ENCODE measurements at places on chromosomes 1 and 21.

- no peak for DNase-seq
Observed at GRCh38 chr1:210841926-210842625, 291.9 kb downstream of the KCNH1 start.

- DNase-seq: no peak
Observed at GRCh38 chr1:83776913-83777757, 221.8 kb downstream of the TTLL7 start.

GRCh38 chr1:15948595-15949452 lies 27.1 kb downstream of the ZBTB17 start:
- peak; percentile 55 for DNase-seq

GRCh38 chr1:202155478-202156021 lies 4.9 kb downstream of the PTPN7 start:
- no peak for DNase-seq

- no peak for DNase-seq
Observed at GRCh38 chr1:56824271-56824670, 5.1 kb upstream of the FYB2 start.

GRCh38 chr1:67642629-67643028 lies 42.4 kb upstream of the GADD45A start:
- DNase-seq: no peak

DNA sequence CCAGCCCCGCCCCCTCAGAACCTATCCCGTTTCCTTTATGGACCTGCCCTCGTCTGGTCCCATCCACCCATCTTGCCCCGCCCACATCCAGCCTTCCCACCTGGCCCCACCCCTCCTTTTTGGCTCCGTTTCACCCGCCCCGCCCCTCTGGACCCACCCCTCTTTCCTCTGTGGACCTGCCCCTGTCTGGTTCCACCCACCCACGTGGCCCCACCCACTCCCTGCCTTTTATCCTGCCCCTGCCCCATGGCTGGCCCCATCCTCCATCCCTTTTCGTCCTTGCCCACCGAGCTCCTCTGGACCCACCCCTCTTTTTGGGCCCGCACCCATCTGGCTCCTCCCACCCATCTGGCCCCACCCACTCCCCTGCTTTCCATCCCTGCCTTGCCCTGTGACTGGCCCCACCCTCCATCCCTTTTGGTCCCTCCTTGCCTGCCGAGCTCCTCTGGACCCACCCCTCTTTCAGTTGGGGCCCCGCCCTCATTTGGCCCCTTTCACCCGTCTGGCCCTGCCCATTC lies 177.3 kb downstream of the CAMTA1 start:
- no peak for DNase-seq

GRCh38 chr1:247102381-247102780 lies 1.8 kb downstream of the ZNF669 start:
- no peak for DNase-seq

DNA sequence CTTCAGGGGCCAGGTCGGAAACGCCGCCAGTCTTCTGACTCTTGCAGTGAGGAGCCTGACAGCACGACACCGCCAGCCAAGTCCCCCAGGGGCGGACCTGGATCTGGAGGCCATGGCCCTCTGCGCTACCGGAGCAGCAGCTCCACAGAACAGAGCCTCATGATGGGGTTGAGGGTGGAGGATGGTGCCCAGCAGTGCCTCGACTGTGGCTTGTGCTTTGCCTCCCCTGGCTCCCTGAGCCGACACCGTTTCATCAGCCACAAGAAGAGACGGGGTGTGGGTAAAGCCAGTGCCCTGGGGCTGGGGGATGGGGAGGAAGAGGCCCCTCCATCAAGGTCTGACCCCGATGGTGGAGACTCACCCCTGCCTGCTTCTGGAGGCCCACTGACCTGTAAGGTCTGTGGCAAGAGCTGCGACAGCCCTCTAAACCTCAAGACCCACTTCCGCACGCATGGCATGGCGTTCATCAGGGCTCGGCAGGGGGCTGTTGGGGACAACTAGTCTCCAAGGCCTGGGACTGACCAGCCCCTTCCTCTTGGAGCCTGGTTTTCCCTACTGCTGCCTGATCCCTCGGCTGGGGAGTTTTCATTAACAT lies 8.7 kb downstream of the ZNF687 start:
- DNase-seq: no peak

DNA sequence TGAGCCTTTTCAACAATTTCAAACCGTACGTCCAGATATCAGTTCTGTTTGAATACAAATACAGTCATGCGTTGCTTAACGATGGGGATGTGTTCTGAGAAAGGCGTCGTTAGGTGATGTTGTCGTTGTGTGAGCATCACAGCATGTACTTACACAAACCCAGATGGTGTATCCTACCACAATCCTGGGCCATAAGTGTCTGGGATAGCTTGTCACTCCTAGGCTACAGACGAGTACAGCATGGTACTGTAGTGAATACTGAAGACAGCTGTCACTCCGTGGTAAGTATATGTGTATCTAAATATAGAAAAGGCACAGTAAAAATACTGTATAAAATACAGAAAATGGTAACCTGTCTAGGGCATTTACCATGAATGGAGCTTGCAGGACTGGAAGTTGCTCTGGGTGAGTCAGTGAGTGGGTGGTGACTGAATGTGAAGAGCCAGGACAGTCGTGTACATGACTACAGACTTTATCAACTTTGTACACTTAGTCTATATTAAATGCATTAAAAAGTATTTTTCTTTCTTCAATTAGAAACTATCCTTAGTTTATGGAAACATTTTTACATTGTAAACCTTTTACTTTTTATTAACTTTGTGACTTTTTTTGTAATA lies 10.5 kb upstream of the OR2W3 start:
- no peak for DNase-seq

DNA sequence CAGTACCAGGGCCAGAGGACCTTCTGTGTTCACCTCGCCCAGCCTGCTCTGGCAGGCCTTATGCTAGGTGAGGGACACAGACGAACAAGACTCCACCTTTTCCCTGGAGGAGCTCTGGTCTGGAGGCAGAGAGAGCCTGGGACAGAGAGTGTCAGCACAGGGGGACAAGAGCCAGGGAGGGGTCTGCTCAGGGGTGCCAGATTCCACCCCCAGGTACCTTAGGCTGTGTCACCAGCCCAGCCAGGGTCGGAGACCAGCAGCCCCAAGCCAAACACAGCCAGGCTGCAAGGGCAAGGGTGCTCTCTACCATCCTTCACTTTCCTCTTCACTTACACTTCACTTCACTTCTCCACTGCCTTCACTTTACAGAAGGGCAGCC lies 4.3 kb upstream of the LRP8 start:
- no peak for DNase-seq

GRCh38 chr21:45383111-45383614 lies 21.8 kb upstream of the COL18A1 start:
- no peak for DNase-seq

DNA sequence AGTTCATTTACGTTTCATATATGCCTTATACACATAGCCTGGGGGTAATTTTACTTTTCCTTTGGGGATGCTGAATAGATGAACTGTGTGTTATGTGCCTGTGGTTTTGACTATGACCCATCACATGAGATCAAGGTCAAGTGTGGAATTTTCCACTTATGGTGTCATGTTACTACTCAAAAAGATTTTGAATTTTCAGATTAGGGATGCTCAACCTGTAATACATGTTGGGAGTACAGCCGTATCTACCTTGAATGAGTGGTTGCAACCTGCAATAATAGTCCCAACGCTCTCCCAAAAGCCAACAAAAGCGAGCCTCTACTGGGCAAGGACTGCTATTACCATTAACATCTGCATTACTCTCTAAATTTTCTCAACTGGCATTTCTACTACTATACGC lies 68.5 kb upstream of the SDC3 start:
- no peak for DNase-seq

DNA sequence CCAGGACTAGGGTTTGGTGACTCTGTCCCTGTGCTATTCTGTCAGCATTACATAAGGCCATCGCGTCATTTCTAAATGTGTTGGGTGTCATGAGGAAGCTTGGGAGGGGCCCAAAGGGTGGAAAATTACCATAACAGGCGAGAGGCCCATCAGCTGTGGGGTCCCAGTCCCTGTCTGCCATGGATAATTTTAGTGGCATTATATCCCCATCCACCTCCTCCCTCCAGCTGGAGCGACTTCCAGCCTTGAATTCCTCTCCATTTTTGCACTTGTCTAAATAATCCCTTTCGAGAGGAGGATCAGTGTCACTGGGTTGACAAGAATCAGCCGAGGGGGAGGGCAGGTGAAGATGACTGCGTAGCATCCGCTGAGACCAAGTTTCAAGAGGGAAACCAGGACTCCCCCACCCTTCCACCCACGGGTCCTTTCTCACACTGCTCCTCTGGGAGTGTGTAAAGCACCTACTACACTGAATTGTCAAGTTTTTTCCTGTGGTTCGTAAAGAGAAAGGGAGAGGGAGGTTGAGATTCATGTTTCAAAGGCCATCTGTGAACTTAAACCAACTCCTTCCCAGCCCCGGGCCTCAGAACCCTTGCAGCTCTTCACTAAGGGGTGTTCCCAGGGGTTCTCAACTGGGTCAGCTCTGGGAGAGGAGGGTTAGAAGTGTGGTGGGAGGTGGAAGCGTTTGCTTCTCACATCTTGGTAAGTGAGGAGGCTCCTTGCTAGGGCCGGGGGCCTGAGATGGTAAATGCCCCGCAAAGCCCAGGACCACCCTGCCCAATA lies 29.2 kb downstream of the VASH2 start:
- DNase-seq: no peak

- DNase-seq: no peak
Observed at GRCh38 chr21:16912075-16912474, 600.8 kb upstream of the CXADR start.

DNA sequence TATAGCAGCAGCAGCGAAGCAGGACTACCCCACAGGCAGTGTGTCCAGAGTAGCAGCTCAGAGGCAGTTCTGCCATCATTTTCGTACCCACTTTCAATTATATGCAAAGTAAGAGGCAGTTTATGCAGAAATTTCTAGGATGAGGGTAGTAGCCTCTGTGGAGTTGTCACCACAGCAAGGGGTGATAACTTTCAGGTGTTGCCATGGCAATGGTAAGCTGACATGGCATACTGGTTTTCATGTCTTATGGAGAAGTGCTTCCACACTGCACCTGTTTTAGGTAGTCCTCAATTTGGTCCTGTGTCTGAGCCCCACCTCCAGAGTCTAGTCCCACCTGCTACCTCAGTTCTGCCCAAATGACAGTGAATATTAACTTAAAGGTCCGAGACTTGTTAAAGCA lies 133.3 kb upstream of the SYT6 start:
- no peak for DNase-seq

DNA sequence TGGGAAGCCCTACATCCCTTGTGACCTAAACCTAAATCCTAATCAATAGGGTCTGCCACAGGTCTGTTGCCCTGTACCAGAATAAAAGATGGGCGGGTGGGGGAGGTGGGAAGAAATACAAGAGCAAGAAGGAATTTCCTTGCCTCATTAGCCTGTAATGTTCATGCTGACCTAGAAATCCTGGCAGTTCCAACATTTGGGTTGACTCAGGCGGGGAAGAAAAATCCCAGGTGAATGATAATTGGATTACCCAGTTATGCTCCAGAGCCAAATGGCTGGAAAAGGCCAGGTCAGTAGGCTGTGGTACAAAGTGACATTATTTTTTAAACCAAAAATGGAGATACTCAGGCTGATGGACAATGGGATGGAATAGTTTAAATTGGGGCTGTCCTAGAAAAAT lies 27.3 kb upstream of the A3GALT2 start:
- no peak for DNase-seq

- DNase-seq: no peak
Observed at GRCh38 chr1:26690157-26690556, 5.7 kb upstream of the ARID1A start.

DNA sequence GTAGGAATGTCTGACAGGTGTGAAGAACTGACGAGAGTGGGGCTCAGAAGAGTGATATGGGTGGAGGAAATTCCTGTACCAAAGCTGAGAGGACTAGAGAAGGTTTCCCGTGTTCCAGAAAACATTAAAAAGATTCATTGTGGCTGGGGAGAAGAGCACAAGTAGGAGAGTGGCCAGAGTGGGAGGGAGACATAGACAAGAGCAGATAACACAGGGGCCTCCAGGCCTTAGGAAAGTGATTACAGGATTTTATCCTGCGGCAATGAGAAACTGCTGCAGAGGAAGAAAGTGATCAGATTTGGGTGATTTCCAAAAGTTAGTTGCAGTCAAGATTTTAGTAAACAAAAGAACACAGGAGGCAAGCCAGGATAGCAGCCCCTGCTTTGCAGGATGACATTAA lies 7.9 kb downstream of the C8B start:
- no peak for DNase-seq

GRCh38 chr1:14956579-14957195 lies 196.9 kb upstream of the TMEM51 start:
- no peak for DNase-seq

- DNase-seq: no peak
Observed at GRCh38 chr1:167752219-167752985, 30.6 kb downstream of the MPZL1 start.

DNA sequence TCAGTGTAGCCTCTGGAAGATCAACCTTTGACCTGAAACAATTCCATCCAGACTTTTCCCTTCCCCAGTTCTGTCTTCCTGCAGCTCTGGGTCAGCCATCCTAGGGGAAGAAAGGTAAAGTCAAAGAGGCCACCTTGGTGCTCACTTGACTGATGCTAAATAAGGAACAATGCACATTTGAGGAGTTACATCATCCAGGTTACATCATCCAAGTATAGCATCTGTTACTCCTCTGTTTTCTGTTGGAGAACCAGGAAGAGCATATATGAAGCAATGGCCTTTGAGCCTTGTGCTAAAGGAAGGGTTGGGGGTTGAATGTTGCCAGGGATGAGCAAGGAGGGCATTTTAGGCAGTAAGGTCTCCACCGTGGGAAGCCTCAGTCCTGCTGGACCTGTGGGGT lies 3.1 kb upstream of the DSCAM start:
- no peak for DNase-seq

DNA sequence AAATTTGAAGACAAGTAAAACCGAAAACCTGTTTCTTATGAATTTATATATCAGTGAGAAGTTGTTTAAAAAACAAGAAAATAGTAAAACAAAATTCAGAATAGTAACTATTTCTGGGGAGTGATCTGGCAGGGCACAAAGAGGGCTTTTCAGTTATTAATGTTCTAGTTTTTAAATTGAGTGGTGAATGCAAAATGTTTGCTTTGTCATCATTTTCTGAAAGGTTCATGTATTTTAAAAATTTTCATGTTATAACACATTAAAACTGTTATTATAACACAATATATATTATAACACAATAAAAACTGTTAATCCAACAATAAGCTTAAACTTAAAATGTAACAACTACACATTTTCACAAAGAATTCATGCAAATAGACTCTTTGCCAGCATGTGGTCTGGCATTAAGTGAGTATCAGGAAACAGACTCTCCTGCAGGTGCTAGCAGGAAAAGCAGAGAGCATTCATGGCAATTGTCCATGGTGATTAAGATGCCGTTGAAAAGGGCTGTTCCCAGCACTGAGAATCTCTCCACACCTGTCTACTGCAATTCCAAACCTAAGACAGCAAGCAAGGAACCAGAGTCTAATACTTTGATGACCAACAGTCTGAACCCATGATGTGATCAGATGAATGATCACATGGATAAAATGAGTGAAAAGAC lies 204.9 kb downstream of the TBX15 start:
- DNase-seq: no peak

GRCh38 chr1:17520041-17520440 lies 19.5 kb upstream of the ARHGEF10L start:
- peak; percentile 60 for DNase-seq

GRCh38 chr1:17401841-17402240 lies 29.8 kb downstream of the PADI6 start:
- no peak for DNase-seq

Data from keratinocyte (primary cell).